Heart left ventricle (tissue), 16 donors: ENCODE measurements at places on chromosomes 11 and 22. TPM values are rescaled to one million over a fixed set of nuclear protein-coding genes. Genes with fewer than 3 reads are reported as not detected.

Gene TNRC6B
- 39.3 TPM for total RNA-seq

Gene UPB1
- total RNA-seq: 0.80 TPM

GRCh38 chr11:131372234-131372962 lies 2.0 kb downstream of the NTM start:
- DNase-seq: no peak

DNA sequence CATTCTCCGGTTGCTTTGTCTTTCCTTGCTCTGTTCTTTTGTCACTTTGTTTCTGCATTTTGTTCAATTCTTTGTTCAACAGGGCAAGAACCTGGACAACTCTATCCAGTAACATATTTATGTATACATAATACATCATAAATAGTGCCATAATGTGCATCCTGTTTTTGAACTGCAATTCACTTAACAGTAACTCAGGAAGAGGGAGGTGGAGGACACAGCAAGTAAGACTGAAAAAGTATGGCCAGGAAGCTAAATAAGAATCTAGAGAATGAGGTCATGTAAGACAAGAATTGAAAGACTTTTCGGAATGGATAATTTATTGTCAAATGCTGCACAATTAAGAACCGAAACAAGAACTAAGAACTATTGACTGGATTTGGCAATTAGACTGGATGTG lies 29.2 kb upstream of the CHORDC1 start:
- DNase-seq: no peak

DNA sequence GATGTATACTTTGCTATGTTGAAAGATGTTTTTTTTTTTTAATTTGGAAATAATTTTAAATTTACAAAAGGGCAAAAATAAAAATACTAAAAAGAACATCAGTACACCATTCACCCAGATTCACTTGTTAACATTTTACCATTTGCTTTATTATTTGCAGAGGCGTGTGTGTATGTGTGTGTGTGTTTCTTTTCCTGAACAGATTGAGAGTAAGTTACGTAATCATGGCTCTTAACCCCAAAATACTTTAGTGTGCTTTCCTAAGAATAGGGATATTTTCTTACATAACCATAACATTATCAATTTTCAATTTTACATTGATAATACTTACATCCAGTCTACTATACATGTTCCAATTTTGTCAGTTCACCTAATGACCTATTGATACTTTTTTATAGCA lies 91.5 kb upstream of the HORMAD2 start:
- DNase-seq: no peak

DNA sequence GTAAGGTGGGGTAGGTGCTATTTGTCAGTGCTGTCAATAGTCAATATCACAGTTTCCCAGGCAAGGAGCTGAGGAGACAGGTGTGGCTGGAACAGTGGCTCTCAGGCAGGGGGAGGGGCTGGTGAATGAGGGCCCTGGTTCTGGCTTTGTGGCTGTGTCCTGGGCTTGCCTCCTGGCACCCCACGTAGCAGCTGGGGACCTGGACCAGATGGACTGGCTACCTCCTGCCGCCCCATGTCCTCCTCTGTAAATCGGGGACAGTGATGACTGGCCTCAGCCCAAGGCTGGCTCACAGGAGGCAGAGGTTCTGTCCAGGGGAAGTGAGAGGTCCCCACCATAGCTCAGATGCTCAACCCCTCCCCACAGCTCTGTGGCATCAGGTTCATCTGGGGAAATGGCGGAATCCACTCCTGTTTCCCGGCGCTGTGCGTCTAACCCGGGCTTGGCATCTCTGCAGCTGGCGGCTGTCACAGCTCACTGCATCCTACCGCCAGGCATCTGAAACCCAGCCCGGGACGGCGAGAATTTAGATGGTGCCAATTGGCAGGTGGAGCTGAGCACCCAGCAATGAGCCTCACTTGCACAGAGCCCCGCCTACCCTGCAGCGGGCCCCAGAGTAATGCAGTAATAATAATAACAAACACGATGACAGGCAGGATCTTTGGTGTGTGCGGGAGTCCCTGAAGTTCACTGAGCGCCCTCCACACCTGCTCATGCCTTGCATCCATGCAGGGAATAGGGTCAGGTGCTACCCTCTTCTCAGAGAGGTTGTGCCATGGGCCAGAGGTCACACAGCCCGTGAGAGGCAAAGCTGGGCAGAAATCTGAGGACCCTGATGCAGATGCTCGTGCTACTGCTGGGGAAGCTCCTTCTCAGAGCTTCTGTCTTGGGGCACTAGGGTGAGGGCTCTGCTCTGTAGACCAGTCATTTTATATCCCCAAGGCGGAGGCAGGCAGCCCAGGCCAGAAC lies 27.8 kb upstream of the SHISAL1 start:
- DNase-seq: no peak

DNA sequence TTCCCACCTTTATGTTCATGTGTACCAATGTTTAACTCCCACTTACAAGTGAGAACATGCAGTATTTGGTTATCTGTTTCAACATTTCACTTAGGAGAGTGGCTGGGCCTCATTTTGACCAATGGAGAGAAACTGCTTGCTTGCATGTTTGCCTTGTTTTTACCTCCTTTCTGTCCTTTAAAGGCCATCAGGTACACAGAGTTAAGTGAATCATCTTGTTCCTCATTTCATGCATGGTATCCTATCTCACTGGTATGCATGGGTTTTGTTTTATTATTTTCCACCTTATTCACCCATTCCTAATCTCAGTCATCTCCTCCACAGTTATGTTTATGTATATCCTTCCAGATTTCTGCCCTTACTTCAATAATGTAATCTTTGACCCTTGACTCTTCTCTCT lies 101.0 kb downstream of the ELP4 start:
- DNase-seq: no peak

DNA sequence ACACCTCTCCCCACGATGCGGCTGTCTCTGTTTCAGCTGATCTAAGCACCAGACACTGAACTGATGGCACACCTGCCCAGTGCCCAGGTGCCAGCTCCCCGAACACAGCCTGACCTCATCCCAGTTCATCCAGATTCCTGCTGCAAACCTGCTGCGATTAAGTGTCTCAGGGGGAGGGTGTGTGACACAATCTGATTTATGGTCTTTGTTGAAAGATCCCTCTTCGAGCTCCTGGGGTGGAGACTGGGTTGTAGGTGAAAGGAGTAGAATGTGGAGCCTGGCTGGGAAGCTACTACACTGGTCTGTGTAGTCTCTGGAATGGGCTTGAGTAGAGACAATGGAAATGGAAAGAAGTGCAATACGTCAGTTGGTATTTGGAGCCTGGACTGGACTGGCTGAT lies 390.3 kb downstream of the SHANK2 start:
- DNase-seq: no peak
